ENCODE measurements at places on chromosomes 4 and X.

- DNase-seq: no peak
These were observed 63.7 kb downstream of the COL25A1 start for GRCh38 chr4:109238746-109239145.

GRCh38 chrX:70922774-70923473, 8.0 kb downstream of the SLC7A3 start:
- DNase-seq: no peak

- no peak for DNase-seq
These were observed 63.9 kb downstream of the HAND2 start for GRCh38 chr4:173466101-173466500.

- no peak for DNase-seq
These were observed 10.5 kb downstream of the KLF3 start for GRCh38 chr4:38674258-38675144.

- DNase-seq: no peak
These were observed 230.1 kb upstream of the FAT1 start for GRCh38 chr4:186953599-186954260.

GRCh38 chr4:42313872-42314271, 83.4 kb upstream of the SHISA3 start:
- no peak for DNase-seq

DNA sequence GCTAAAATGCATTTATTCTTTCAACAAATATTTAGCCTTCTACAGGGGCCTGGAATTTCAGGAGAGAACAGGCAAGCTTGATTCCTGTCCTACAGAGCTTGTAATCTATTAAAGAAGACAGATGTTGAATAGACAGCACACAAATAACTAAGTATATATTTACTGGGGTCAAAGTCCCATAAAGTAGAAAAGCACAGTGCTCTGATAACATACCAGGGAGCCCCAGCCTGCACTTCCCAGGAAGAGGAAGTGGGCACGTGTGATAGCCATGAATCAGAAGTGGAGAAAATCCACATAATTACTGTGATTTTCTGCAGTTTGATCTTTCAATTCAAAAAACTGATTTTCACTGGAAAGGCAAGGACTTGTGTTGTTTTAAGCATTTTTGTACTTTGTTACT, 129.1 kb downstream of the EGF start:
- no peak for DNase-seq

DNA sequence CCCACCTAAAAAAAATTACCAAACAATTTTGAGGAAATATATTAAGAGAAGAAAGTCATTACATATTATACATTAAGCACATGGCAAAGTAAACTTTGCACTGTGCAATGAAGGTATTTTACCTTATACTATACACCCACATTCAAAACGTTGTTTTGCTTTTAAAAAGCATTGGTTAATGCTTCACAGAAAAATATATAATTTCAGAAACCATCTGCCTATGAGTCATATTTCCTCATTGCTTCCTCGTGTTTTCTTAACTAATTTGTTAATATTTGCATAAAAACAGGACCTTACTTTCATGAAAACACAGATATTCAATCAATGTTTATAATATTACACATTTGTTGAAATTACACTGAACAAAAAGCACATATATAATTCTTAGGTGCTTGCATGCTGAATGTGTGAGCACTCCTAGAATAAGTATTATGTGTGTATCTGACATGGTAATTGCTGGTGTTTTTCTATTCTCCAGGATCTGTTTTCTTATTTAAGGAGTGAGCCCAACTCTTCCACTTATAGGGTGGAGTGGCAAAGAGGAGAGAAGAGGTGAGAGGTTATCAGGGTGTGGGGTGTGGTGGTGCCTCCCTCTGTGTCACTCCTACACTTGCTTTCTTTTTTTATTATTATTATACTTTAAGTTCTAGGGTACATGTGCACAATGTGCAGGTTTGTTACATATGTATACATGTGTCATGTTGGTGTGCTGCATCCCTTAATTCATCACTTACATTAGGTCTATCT, 95.1 kb upstream of the IQCM start:
- DNase-seq: no peak

DNA sequence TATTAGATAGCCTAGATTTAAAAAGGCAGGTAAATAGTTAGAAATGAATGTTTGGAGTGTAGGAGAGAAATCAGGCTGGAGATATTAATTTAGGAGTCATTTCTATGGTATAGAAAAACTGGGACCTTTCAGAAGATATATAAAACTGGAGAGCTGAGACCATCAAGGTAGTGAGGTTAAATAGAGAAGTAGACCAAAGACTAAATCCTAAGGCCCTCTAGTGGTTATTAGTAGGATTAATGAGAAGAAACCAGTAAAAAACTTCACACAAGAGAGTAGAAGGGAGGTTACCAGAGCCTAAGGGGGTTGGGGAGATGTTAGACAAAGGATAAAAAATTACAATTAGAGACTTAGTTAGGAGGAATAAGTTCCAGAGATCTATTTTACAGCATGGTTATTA, 351.0 kb upstream of the SPANXN1 start:
- peak; percentile 6 for DNase-seq

DNA sequence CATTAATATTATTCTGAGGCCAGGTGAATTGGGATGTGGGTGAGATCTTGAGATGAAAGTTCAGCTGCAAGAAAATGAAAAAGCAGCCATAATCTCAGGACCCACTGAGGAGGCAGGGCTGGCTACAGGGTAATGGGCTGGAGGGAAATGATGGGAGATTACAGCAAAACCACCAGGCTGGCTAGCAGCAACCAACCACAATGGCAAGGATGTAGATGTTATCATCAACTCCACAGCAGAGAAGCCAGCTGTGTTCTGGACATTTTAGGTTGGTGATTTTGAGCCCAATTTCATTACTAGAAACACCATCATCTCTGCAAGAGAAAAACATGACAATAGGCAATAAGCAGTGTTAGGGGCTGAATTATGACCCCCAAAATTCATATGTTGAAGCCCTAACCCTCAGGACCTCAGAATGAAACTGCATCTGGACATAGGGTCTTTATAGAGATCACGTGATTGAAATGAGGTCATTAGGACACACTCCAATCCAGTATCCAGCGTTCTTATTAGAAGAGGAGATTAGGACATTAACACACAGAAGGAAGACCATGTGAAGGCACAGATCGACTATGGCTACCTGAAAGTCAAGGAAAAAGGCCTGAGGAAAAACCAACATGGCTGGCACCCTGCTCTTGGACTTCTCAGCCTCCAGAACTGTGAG, 139.8 kb upstream of the KIT start:
- no peak for DNase-seq

GRCh38 chr4:184415071-184415470, 59.3 kb downstream of the IRF2 start:
- no peak for DNase-seq

- DNase-seq: no peak
These were observed 135.1 kb upstream of the ATP6AP2 start for GRCh38 chrX:40445691-40446090.

- no peak for DNase-seq
These were observed 19.9 kb upstream of the PABPC5 start for GRCh38 chrX:91414713-91415112.

GRCh38 chr4:71941001-71941400, 90.8 kb upstream of the NPFFR2 start:
- DNase-seq: peak; percentile 13

- DNase-seq: no peak
These were observed 42.4 kb upstream of the AGA start for GRCh38 chr4:177484613-177485021.

- DNase-seq: no peak
These were observed 113.3 kb upstream of the SHISA3 start for GRCh38 chr4:42284030-42284429.

DNA sequence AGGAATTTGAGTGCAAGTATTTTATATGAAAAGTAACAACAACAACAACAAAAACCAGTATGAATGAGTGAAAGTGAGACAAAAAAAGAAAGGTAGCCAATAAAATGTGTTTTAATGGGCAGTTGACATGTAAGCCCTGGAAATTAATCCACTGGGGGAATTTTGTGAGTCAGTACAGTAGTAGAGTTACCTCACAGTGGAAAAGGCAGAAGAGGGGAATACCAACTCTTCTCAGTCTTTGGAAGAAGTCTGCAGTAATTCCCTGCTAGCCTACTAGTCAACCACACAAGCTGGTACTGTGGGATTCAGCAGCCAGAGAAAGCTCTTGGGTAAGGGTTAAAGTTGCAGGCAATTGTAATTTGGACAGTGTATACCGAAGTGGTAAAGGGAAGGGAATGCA, 76.3 kb upstream of the IL15 start:
- no peak for DNase-seq

GRCh38 chrX:24483596-24483995, 18.5 kb downstream of the PDK3 start:
- DNase-seq: no peak

- DNase-seq: no peak
These were observed 3.5 kb downstream of the S100G start for GRCh38 chrX:16653424-16653823.

- no peak for DNase-seq
These were observed 132.0 kb downstream of the CPZ start for GRCh38 chr4:8724436-8725070.

GRCh38 chr4:148305751-148306150, 136.5 kb downstream of the NR3C2 start:
- DNase-seq: no peak

GRCh38 chr4:176185051-176185450, 10.3 kb downstream of the SPATA4 start:
- DNase-seq: no peak

DNA sequence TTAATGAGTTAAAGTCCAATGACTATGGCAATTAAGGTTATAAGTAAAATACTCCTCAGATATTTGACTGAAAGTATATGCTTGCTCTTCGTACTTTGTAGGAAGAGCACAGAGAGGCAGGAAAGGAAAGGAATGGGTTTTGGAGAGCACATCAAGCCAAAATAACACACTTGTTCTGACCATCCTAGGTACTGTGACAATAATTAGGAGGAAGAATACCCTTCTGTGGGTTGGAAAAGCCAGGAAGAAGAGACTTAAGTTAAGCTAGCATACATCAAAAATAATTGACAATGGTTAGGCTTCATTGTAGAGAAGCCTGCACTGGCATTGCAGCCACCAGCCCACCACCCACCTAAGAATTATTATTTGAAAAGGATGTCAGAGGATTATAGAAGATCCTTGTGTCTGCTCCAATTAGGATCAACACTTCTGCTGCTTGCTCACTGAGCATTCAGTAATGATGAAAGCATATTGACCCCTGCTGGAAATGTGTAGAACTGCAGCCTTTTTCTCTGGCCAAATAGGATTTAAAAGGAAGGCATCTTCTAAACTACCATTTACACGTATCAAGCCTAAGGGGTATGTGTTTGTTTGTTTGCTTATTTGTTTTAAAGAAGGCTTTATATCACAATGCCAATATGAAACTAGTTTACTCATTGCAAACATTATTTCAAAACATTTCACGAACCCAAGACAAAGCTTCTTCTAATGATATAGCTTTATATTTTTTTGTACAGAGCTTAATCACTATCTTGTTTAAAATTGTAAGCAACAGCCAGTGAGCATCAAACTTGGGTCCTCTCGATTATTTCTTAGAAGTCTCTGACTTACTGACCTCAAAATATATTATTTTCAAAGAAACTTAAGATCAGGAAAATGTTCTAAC, 286.2 kb upstream of the TET2 start:
- peak; percentile 60 for DNase-seq

DNA sequence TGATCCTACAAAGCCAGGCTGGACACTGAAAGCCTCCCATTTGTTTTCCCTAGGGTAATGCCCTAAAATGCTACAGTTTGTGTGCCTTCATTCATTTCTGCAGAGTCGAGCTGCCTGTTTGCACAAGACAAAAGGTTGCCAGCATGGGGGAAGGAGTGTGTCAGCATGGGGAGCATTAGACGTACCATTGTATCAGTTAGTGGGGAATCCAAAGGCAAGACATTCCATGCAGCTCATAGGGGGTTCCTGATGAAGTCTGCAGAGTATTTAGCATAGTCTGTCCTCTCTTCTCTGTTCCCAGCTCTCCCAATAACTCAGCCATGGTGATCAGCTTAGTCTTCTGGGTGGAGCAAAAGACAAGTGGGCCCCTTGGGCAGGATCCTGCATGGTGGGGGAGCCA, 276.9 kb upstream of the PCDH7 start:
- no peak for DNase-seq

DNA sequence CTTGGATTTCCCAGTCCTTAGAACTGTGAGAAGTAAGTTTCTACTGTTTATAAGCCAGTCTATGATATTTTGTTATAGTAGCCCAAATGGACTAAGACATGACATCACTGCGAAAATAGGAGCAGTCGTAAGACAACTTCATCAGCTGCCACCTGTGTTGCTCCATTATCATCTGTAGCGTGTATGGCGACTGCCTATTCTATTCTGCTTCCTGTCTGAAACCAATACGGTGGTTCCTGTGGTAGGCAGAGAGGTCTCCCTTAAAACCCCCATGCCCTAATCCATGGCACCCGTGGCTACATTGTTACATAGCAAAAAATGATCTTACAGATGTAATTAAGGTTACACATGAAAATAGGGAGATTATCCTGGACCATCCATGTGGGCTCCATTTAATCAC, 105.4 kb upstream of the FAT1 start:
- no peak for DNase-seq

DNA sequence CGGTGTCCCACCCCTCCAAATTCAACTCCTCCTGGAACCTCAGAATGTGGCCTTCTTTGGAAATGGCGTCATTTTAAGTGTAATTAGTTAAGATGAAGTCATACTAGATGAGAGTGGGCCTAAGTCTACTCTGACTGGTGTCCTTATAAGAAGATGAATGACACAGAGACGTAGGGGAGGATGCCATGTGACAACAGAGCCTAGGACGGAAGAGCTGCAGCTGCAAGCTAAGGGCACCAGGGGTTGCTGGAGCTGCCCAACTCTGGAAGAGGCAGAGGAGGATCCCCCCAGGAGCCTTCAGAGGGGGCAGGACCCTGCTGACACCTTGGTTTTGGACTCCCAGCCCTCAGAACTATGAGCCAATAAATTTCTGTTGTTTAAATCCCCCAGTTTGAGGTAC, 115.1 kb downstream of the STK32B start:
- no peak for DNase-seq

DNA sequence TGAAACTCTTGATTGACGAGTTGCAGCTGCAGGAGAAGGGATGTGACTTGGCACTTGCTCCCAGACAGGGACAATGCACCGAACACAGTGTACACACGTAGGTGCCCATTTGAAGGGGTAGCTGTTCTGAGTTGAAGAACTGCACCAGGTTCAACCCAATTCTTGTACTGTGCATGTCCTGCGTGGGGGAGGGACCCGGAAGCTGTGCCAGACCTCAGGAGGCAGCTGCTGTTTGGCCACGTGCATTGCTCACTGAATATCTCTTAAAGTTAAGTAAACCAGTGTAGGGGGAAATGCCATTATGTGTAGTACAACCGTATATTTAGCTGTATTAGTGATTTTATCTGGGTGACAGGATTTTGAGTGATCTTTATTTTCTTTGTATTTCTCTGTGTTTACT, 12.0 kb upstream of the RBBP7 start:
- DNase-seq: peak; percentile 9

- DNase-seq: no peak
These were observed 1.6 kb downstream of the SLIT2 start for GRCh38 chr4:20253283-20253734.

- no peak for DNase-seq
These were observed 6.9 kb downstream of the LAP3 start for GRCh38 chr4:17583941-17584340.

- DNase-seq: no peak
These were observed 722.6 kb downstream of the ADGRL3 start for GRCh38 chr4:61922766-61923165.

- no peak for DNase-seq
These were observed 25.6 kb upstream of the SPP1 start for GRCh38 chr4:87949961-87950360.

GRCh38 chr4:79514621-79515329, 106.7 kb upstream of the GK2 start:
- DNase-seq: no peak

- no peak for DNase-seq
These were observed 150.3 kb upstream of the MAOA start for GRCh38 chrX:43505769-43506168.

All from AML-193 (cell line).